ENCODE measurements at places on chromosomes 2 and 18.
A peak's percentile ranks its signal among the peaks of the same experiment; 100 is the strongest.

DNA sequence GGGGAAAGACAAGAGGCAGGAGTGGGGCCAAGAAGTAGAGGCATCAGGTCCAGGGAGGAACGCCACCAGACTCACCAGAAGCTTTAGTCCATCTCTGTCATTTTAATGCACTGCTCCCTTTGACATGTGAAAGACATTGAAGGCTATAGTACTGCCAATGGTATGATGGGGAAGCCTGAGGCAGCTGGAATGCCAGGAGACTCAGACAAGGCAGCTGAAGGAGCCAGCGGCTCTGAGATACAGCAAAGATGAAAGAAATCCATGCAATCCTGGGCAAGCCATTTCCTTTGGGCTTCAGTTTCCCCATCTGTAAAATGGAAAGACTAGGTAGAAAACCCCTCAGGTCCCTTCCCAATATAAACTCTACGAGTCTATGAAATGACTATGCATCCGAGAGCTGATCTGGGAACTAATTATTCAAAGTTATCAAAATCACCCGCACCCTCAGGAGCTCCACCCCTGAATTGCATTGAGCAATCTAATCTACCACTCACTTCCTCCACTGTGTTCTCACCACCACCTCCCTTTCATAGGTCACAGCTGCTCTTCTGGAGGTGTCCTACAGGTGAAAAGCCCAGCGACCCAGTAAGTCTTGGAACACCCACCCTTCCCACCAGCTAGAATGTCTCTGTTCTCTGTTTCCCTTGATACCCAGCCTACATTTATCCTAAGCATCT, 3.1 kb downstream of the CXCR2 start:
- H3K36me3 ChIP-seq = no peaks in the 10 kb centered on the region
- no peak overlapping the region for H3K27ac ChIP-seq
- DNase-seq = no peak
- H3K4me3 ChIP-seq = no peak overlapping the region
- H3K4me1 ChIP-seq = no peaks in the 10 kb centered on the region
- no peaks in the 10 kb centered on the region for H3K27me3 ChIP-seq

DNA sequence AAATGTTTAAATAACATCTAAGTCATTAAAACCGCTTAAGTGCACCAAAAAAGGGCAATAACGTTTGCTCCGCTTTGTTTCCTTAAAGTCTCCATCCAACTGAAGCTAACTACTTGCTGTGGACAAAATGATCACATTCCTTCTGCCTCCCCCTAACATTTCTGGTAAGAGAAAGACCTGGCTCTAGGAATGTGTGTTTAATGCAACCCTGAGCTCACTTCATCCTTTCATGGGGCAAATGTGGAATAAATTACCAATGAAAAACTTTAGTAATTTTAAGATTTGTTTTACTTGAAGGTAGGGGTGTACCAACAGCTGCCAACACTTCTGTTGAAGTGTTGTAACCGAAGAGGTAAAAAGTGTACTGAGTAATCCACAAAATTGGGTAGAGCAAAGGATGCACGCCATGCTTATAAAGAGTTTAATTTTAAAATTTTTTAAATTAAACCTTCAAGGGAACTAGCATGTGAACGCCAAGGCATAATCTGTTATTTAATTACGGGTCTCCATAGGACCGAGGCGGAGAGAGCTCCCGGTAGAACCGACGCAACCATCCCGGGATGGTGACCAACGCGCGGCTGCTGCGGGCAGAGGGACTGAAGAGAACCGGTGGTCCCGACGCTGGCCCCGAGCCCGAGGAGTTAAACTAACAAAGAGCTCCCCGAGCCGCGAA, 1.1 kb downstream of the HNRNPLL start:
- no peak for DNase-seq
- H3K36me3 ChIP-seq = no peaks in the 10 kb centered on the region
- no peaks in the 10 kb centered on the region for H3K27me3 ChIP-seq

GRCh38 chr2:195148004-195148403, 509.0 kb upstream of the SLC39A10 start:
- H3K27ac ChIP-seq = no peak overlapping the region
- H3K4me3 ChIP-seq = no peak overlapping the region
- no peaks in the 10 kb centered on the region for H3K4me1 ChIP-seq
- no peaks in the 10 kb centered on the region for H3K36me3 ChIP-seq
- no peaks in the 10 kb centered on the region for H3K27me3 ChIP-seq

DNA sequence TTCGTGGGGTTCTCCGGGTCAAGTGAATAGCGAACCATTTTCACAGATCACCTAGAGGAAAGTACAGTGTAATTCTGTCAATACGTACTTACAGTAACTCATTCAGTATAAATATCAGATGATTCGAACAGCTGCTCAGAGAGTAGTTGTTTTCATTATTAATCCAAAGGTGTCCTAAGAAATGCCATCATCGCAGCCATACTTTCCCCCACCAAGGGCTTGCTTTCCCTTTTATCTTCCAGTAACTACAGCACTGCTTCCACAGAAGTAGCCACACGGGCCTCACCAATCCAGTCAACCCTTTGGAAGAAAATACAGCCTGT, 4.5 kb upstream of the C18orf32 start:
- H3K27me3 ChIP-seq = no peaks in the 10 kb centered on the region
- no peaks in the 10 kb centered on the region for H3K4me1 ChIP-seq
- peak overlapping the region; percentile 82 for H3K27ac ChIP-seq
- peaks cover 29% of the 10 kb centered on the region for H3K36me3 ChIP-seq
- peak overlapping the region; percentile 84 for H3K4me3 ChIP-seq

GRCh38 chr2:15624903-15625302, 33.2 kb downstream of the DDX1 start:
- no peak overlapping the region for H3K4me3 ChIP-seq
- no peaks in the 10 kb centered on the region for H3K4me1 ChIP-seq
- no peak overlapping the region for H3K27ac ChIP-seq
- no peaks in the 10 kb centered on the region for H3K27me3 ChIP-seq
- peaks cover 12% of the 10 kb centered on the region for H3K36me3 ChIP-seq
- DNase-seq = no peak

GRCh38 chr18:3692691-3693090, 242.7 kb downstream of the TGIF1 start:
- no peak overlapping the region for H3K4me3 ChIP-seq
- H3K27ac ChIP-seq = no peak overlapping the region
- no peaks in the 10 kb centered on the region for H3K36me3 ChIP-seq
- H3K27me3 ChIP-seq = no peaks in the 10 kb centered on the region
- H3K4me1 ChIP-seq = peaks cover 4% of the 10 kb centered on the region
- DNase-seq = no peak

DNA sequence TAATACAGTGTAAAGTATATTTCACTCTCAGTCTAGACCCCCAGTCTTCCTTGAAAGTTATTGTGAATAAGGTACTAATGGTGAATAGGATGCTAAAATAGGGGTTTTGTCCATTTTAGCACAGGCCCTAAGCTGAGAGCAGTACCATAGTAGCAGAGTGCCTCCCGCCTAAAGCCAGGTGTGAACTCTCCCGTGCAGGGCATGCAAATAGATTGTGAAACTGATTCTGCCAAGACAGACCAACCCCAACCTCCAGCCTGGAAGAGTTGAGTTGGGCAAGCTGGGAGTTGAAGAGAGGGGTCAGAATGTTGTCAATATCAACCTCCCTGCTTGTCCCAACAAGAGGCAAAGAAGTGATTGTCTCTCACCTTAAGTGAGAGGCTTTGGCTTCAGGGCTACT, 97.4 kb upstream of the CYRIA start:
- no peaks in the 10 kb centered on the region for H3K27me3 ChIP-seq
- H3K4me3 ChIP-seq = no peak overlapping the region
- DNase-seq = no peak
- no peak overlapping the region for H3K27ac ChIP-seq
- H3K36me3 ChIP-seq = no peaks in the 10 kb centered on the region
- peaks cover 7% of the 10 kb centered on the region for H3K4me1 ChIP-seq

DNA sequence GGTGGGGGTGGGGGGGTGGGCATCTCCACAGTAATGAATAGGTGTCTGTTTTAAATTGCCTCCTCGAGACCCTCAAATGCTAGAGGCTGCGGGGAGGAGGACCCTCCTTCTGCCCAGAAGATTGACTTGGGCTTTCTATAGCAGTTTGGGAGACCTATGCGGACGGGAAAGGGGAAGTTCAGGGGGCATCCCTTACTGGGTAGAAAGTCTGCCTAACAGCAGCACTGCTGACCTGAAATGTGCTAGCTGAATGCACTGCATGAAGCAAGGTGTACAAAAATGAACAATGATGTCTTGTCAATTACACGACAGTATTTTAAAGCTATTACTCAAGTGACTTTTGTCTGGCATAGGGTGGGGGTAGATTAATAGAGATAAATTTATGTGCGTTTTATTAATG, 2.5 kb downstream of the DCC start:
- no peaks in the 10 kb centered on the region for H3K36me3 ChIP-seq
- no peak for DNase-seq
- no peak overlapping the region for H3K27ac ChIP-seq
- H3K4me1 ChIP-seq = peaks cover 2% of the 10 kb centered on the region
- H3K4me3 ChIP-seq = no peak overlapping the region

- peak within 1 kb of the TSS; percentile 41 for H3K27ac ChIP-seq
- peak; percentile 61 for DNase-seq
- H3K27me3 ChIP-seq = no peaks in the 10 kb centered on the region
- peak within 1 kb of the TSS; percentile 79 for H3K4me3 ChIP-seq
Observed at GRCh38 chr2:157628477-157629415, at the start of gene ACVR1C. Gene ACVR1C (minus strand): TSS chr2:157628864. CDS start chr2:157628644, 220 bp downstream.

- no peak for DNase-seq
- H3K27ac ChIP-seq = no peak overlapping the region
- H3K27me3 ChIP-seq = no peaks in the 10 kb centered on the region
- no peak overlapping the region for H3K4me3 ChIP-seq
Observed at GRCh38 chr18:52826994-52827393, 487.0 kb downstream of the DCC start.

DNA sequence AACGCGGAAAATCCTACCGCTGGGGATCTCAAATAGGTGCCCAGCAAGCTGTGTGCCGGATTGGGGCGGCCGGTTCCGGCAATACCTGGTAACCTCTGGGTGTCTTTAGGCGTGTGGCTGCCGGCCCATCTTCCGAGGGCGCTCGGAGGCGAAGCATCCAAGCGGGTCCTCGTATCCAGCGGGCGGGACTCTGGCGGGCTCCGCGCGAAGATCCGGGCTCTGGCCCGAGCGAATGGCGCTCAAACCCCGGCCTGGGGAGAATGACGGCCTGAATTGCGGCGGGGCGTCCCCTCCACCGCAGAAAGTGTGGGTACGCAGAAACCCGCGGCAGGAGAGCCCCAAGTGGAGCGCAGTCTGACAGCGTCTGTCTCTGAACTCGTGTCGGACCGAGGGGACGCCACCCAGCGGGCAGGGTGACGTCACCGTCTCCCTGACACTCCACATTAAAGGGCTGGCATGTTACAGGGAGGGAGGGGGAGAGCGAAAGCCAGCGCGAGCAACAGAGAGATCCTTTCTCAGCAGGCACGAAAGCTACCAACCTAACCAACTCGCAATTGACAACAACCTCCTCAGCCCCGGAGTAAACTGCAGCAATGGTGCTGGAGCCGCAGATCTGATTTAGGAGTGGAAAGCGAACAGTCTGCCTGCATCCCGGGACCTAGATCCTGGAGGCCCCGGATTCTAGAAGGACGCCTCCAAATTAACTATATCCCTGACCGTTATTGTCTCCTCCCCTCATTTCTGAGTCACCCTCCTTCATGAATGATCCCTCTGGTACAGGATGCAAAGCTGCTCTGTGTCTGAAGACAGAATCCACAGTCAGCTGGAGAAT, at the start of gene SKOR2:
Gene SKOR2 (minus strand): TSS at position 372 of the 832 bp plus-strand sequence. CDS start 2,477 bp downstream, outside the sequence.
- H3K4me3 ChIP-seq = no peak within 1 kb of the TSS
- H3K27me3 ChIP-seq = peaks cover 10% of the 10 kb centered on the region
- no peaks in the 10 kb centered on the region for H3K36me3 ChIP-seq
- H3K27ac ChIP-seq = no peak within 1 kb of the TSS
- H3K4me1 ChIP-seq = peaks cover 9% of the 10 kb centered on the region
- no peak for DNase-seq

DNA sequence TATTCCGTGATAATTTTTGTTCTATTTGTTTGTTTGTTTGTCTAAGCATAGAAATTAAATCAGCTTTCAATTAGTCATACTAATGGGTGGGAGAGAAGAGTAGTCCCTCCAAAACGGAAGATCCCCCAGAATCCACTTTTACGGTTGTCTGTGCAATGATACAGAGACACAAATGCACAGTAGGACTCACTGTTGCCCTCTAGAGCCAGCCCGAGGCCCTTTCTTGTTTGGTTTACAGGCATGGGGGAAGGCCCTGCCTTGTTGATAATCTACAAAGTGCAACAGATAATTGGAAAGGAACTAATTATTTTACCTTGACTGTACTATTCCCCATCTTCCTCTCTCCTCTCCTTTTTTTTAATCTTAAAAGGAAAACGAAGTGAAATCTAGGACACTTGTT, 121.1 kb downstream of the ACOXL start:
- no peak for DNase-seq
- H3K4me3 ChIP-seq = no peak overlapping the region
- no peaks in the 10 kb centered on the region for H3K27me3 ChIP-seq
- H3K27ac ChIP-seq = no peak overlapping the region
- H3K4me1 ChIP-seq = no peaks in the 10 kb centered on the region
- no peaks in the 10 kb centered on the region for H3K36me3 ChIP-seq

- no peaks in the 10 kb centered on the region for H3K4me1 ChIP-seq
- no peak overlapping the region for H3K4me3 ChIP-seq
- DNase-seq = no peak
- no peaks in the 10 kb centered on the region for H3K27me3 ChIP-seq
- H3K36me3 ChIP-seq = no peaks in the 10 kb centered on the region
Observed at GRCh38 chr18:26634631-26635030, 86.3 kb upstream of the KCTD1 start.

- no peaks in the 10 kb centered on the region for H3K4me1 ChIP-seq
- no peaks in the 10 kb centered on the region for H3K27me3 ChIP-seq
- H3K4me3 ChIP-seq = no peak overlapping the region
- no peak overlapping the region for H3K27ac ChIP-seq
Observed at GRCh38 chr2:196977507-196977906, 51.0 kb upstream of the PGAP1 start.

DNA sequence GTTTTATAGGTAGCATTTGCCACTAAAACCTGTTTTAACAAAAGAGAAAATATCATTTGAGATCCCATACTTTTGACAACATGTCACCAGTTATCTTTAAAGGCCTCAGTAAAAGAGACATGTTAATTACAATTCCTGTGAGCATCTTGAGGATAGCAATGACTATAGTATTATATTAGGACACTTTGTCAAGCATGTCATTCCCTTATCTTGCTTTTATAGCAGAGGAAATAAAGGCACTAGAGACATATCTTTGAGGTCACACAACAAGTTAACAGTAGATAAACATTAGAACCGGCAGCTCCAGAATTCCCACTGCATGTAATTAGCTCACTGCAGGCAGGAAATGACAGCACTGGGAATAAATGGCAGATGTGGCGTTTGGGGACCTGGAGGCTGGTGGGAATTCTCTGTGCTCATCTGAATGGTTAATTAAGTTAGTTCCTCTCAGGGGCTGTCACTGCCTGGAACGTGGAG, 25.9 kb downstream of the LYPD6B start:
- H3K4me1 ChIP-seq = no peaks in the 10 kb centered on the region
- peaks cover 2% of the 10 kb centered on the region for H3K27me3 ChIP-seq
- no peak for DNase-seq
- H3K36me3 ChIP-seq = no peaks in the 10 kb centered on the region
- no peak overlapping the region for H3K27ac ChIP-seq

DNA sequence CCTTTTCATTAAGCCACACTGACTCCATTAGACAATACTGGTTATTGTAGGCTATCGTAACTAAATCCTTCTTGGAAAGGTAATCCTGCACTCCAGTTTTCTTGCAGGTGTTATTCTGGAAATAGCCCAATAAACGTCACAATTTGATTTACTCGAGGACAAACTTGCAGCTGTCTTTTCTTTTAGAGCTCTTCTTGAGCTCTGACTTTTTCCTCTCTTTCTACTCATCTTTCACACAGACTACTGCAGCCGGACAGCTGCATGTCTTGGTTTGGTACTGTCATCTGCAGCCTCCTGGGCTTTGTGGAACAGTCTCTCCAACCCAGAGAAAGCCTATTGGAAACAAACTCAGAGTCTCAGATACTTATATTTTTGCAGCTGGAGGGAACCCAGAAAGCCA, 23.0 kb upstream of the MSGN1 start:
- H3K27ac ChIP-seq = no peak overlapping the region
- no peaks in the 10 kb centered on the region for H3K27me3 ChIP-seq
- no peak for DNase-seq
- no peaks in the 10 kb centered on the region for H3K36me3 ChIP-seq
